Left renal pelvis (tissue), 4 donors: ENCODE measurements at places on chromosomes 11 and 22. TPM values are rescaled to one million over a fixed set of nuclear protein-coding genes. Genes with fewer than 3 reads are reported as not detected.

DNA sequence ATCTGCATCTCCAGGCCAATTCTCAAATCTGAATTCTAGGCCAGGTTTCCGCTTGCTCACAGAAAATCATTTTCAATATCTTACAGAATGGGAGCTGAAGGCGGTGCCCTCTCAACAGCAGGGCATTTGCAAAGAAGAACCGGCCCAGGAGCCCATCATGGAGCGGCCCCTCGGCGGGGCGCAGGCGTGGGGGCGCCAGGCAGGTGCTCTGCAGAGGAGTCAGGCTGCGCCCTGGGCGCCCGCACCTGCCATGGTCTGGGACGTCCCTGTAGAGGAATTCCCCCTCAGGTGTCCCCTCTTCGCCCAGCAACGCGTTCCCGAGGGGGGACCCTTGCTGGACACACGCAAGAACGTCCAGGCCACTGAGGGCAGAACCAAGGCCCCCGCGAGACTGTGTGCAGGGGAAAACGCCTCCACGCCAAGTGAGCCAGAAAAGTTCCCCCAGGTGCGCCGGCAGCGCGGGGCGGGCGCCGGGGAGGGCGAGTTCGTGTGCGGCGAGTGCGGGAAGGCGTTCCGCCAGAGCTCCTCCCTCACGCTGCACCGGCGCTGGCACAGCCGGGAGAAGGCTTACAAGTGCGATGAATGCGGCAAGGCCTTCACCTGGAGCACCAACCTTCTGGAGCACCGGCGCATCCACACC is 11.5 kb downstream of the ZNF74 start:
- DNase-seq: no peak

- no peak for DNase-seq
Measured at GRCh38 chr11:72229336-72229924, 4.9 kb downstream of the INPPL1 start.

GRCh38 chr11:19284881-19285280 is 44.1 kb upstream of the E2F8 start:
- no peak for DNase-seq

GRCh38 chr11:33262011-33262645 is 4.9 kb downstream of the HIPK3 start:
- DNase-seq: no peak

- DNase-seq: no peak
Measured at GRCh38 chr11:33651555-33651954, 49.1 kb downstream of the C11orf91 start.

DNA sequence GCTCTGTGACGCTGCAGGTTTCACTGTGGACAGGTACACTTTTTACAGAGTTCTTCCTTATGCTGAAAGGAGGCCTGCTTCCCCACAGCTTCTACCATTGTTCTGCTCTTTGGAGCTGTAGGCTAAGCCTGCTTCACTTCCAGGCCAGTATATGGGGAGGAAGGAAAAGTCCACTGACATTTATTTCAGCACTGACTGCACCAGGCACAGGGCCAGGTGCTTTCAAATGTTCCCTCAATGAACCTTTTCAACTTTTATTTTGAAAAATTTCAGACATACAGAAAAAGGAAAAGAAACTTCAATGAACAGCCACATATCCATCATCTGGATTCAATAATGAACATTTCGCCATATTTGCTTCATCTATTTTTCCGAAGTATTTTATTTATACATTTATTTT is 22.0 kb downstream of the POU2F3 start:
- no peak for DNase-seq

The GRAP2 gene
- 0.50 TPM for polyA plus RNA-seq
